ENCODE measurements at places on chromosomes 1 and 21.

DNA sequence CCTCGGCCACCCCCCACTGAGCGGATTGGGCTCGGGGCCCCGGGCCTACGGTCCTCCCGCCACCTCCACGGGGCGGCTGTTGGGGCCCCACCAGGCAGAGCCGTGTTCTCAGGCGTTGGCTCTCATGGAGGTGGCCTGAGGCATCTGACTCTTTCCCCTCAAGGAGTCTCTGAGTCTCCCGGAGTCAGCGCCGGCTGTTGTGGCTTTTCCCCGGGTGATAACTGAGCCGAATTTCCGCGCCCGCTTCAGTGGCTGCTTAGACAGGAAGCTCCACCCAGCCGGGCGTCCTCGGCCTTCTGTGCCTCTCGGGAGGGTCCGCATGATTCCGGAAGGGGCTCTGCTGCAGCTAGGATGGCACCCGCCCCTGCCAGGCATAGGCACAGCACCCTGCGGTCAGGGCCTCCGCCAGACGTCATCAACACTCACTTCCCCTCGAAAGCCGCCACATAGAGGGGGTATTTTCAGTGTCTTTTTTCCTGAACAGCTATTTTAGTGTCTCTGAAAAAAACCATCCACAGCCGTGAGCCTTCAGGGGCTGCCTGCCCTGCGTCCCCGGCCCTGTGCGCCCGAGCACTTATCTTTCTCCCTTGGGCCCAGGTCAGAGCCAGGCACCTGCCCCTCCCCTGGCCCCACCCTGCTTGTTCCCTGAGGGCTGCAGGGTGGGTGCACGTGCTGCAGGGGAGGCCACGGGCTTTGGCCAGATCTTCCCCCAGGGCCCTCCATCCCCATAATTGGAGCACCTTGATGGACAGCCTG, 72.9 kb downstream of the SKI start:
- peak; percentile 85 for DNase-seq

GRCh38 chr1:224660074-224660473, 44.0 kb downstream of the CNIH3 start:
- DNase-seq, result no peak

GRCh38 chr1:199691540-199691939, 336.0 kb upstream of the NR5A2 start:
- no peak for DNase-seq

- DNase-seq, result no peak
These were observed 138.6 kb downstream of the LIPI start for GRCh38 chr21:14071902-14072734.

GRCh38 chr1:97252076-97252475, 530.5 kb downstream of the PTBP2 start:
- no peak for DNase-seq

DNA sequence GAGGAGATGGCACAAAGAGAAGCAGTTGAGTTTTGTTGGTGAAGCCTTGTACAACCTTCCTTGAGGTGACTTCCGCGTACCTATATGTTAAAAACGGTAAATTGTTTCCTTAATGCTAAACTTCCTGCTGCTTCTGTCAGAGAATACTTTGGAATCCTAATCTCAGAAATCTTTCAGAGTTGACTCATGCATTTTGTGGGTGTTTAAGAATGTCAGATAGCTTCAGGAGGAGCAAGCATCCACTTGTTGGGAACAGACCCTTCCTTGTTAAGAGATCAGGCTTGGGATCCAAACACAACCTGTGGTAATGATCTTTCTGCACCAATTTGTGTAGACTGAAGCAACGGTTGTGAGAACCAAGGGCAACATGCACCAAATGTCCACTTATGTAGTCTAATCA, 29.5 kb downstream of the AK4 start:
- no peak for DNase-seq

DNA sequence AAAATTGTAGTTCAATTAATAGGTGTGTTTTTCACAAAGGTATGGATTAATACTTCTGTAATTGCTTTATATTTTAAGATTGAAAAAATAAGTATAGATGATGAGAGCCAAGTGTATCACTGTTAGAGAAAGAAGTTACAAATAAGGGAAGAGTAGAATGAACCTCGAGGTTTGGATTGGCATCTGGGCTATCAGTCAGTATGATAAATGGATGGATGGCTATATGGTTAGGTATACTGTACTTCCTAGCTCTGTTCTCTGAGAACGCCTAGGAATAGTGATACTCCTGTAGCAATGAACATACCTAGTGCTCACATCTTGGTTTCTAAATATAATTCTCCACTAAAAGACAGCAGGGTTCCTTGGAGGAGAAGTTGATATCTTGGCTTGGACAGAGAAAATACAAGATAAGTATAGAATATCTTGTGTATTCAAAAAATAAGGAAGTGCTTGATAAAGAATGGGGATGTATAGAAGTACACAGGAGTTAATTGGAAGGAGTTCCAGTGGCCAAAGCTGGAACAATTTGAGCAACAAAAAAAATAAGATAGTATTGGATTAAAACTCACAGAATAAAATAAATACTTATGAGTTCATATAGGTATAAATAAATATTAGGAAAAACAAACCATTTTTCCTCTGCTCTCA, 12.4 kb downstream of the IPO9 start:
- DNase-seq, result no peak

- no peak for DNase-seq
These were observed 195.1 kb downstream of the PTPRC start for GRCh38 chr1:198833706-198834503.

DNA sequence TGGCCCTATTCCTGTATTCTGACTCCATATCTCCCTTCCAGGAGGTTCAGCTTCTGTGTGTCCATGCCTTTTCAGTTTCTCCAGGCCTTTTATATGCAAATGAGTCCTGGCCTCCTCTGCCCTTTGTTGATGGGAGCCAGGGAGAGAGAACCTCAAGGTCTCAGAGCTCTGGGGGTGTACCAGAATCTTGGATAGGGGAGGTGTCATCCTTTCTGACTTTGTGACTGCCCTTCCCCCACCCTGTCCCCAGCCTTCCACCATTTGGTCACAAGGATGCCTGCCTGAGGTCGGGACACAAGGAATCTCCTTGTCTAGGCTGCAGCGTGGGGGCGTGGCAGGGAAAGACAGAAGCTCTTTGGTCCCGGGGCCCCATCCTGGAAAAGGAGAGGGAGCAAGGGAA, 18.6 kb downstream of the LURAP1 start:
- DNase-seq, result no peak

DNA sequence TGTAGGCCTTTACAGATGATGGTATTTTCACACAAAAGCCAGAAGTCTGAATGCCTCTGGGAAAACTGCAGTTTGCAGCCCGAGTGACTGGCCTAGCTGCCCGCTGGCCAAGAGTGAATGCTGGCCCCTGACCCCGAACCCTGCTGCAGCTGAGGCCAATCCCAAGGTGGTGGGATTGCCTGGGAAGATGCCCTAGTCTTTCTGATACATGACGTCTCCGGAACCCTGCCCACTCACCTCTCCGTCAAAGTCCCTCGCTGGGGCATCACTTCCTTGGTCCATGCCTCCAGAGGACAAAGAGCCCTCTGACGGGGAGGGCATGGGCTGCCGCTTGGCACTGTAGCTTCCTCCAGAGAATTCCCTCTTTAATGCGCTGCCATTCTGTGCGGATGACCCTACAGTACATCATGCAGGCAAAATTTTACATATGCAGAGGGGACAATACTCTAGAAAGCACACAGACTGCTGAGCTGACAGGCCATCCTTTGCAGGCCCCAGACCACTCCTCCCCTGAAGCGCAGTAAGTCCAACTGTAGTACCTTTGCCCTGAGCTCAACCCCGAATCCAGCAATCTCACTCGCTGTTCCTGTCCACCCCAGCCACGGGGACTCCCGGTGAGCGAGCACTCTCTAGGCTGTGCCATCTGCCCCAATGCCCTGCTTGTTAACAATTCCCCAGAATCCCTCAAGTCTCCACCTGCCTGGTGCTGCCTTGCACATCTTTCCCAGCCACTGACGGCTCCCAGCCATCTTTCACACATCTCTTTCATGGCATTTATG, 54.7 kb downstream of the COQ8A start:
- no peak for DNase-seq

DNA sequence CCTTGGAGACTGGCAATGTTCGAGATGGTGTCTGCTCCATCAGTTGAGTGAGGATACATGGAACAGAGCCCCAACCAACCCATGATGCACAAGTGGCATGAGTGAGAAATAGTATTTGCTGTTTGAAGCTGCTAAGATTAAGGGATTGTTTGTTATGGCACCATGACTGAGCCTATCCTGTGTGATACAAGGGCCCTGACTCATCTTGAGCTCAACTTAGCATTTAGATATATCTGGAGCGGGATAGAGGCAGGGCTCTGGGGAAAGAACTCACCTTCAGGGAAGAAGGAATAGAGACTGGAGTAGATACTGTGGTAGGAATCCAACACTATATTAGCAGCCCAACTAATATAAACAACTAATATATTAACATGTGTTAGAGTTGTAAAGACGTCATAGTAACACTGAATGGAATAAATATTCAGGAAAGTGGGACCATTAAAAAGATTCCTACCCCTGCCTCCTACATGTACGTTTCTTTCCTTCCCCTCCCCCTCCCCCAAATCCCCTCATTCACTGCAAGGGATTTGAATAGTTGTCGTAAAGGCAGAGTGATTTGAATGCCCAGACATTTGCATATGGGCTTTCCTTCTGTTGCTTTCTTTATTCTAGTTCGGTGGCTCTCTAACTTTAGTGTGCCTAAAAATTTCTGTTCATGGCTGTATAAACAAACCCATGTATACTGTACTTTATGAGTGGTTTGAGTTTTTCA, 106.6 kb upstream of the POU3F1 start:
- DNase-seq, result no peak

DNA sequence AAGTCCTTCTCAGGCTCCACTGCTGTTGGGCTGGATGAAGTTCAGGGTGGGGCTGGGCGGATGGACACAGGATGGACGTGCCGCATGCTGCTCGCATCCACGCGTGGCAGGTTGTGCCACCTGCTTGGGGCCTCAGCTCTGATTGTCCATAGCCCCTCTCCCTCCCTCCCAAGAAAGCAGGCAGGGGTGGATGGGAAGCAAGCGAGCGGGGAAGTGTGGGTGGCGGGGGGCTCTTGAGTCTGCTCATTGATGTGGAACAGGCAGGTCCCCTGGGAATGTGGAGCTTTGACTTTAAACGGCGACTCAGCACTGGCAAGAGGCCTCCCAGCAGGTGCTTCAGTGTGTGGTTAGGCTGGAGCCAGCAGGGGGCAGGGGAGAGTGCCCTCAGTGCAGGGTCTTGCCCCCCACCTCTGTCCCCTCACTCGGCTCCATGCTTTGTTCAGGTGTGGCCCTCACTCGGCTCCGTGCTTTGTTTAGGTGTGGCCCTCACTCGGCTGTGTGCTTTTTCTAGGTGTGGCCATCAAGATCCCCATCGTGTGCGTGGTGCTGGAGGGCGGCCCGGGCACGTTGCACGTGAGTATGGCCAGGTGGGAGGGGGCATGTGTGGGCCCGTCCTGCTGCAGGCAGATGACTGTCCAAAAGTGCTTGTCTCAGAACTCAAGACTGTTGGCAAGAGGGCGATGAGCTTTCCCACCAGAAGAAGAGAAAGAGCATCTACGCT, 23.9 kb downstream of the TRPM2 start:
- no peak for DNase-seq
